Fibroblast of upper back skin (primary cell): ENCODE measurements at places on chromosomes 12 and 14.

DNA sequence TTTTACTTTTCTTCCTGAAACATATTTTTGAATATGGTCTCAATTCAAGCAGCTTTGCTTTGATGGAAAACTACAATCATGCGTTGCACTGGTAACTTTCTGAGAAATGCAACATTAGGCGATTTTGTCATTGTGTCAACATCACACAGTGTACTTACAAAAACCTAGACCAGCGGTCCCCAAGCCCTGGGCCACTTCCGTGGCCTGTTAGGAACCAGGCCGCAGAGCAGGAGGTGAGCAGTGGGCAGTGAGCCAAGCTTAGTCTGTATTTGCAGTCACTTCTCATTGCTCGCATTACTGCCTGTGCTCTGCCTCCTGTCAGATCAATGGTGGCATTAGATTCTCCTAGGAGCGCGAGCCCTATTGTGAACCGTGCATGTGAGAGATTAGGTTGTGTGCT lies 163.7 kb upstream of the NOVA1 start:
- no peak for DNase-seq

- no peak for DNase-seq
Observed at GRCh38 chr12:109433618-109434017, 43.5 kb downstream of the KCTD10 start.

DNA sequence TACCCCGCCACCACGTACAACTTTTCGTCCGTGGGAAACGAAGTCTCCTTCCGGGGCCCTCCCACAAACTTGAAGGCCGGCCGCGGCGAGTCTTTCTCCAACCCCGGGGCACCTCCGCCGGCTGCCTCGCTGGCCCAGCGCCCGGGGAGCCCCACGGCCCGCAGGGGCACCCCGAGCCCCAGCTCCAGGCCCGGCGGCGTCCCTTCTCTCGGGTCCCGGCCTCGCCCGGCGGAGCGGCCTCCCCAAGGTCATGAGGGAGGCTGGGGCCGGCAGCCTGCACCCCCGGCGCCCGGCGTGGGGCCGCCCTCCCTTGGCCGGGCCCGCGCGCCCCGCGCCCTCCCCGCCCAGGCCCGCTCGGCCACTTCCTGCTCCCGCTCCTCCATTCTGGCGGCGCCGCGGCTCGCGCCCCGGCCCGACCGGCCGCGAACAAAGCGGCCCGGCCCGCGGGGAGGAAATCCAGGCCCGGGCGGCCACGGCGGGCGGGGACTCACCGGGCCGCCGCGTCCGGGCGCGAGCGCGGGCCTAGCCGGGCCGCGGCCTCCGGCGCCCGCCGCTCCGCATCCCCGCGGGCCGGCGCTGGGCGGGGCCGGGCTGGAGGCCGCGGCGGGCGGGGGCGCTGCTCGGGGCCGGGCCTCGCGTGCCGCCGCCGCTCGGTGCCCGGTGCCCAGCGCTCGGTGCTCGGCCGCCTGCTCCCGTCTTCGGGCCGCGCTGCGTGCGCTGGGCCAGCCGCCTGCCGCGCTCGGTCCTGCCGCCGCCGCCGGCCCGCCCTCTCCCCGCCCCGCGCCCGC lies at the start of gene AKT1:
Gene AKT1 (minus strand): TSS at position 756 of the 788 bp plus-strand sequence. CDS start 3,105 bp downstream, outside the sequence.
- no peak for DNase-seq

DNA sequence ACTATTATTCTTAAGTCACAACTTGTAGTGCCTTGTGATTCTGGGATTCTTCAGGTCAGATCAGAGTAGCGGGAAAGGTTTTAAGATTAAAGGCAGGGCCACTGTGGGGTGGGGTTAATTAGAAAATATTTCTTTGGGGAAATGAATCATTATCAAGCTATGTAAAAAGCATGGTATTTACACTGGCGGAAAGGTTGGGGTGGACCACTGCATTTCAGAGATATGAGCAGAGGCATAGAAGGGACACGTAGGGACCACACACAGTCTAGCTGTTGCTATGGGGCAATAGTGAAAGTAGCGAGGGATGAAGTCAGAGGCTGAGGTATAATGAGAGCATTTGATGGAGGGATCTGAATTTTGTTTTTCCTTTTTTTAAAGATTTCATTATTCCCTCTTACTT lies 31.7 kb upstream of the KCNH3 start:
- peak; percentile 95 for DNase-seq

DNA sequence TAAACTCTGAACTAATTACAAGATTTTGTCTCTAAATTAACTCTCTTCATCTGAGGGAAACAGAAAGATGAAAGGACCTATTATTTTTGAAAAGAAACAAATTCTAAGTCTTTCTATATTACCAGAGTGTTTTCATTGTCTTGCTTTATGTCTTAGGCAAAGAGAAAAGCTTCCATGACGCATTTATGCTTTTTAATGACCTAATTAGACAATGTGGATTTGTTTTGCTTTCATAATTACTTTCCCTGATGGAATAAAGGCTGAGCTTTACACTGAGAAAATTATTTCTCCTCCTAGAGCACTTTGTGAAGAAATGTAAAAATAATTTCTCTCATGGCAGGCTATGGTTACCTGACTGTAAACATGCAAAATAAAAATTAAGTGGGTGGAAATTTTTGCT lies 138.0 kb upstream of the SLCO1C1 start:
- no peak for DNase-seq

GRCh38 chr14:54652605-54653052 lies 85.7 kb downstream of the SAMD4A start:
- DNase-seq: peak; percentile 62

DNA sequence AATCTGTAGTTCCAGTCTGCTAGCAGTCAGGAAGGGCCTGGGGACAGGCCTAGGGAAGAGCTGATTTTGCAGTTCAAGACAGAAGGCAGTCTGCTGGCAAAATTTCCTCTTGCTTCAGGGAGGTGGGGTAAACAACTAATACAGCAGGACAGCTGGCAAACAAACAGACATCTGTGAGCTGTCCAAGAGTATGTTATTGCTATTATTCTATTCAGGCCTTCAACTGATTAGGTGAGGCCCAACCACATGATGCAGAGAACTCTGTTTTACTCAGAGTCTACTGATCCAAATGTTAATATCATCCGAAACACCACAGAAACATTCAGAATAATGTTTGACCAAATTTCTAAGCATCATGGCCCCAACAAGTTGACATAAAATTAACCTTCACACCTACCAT lies 161.0 kb upstream of the E2F7 start:
- DNase-seq: no peak

DNA sequence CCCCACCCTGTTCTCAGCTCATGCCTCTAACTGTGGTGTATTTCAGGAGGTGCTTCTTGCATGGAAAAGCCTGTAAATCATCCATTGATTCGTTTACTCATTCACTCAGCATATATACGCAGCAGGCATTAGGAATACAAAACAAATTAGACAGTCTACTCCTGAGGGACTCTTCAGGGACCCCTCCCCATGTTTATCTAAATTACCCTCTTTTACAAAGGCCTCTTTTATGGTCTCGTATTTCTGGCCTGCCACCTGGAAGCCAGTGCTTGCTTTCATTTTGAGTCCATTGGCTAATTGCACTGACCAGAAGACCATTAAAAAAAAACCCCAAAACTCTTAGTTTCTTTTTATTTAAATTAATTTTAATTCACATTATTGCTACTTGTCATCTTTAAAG lies 134.4 kb downstream of the DACT1 start:
- DNase-seq: no peak

DNA sequence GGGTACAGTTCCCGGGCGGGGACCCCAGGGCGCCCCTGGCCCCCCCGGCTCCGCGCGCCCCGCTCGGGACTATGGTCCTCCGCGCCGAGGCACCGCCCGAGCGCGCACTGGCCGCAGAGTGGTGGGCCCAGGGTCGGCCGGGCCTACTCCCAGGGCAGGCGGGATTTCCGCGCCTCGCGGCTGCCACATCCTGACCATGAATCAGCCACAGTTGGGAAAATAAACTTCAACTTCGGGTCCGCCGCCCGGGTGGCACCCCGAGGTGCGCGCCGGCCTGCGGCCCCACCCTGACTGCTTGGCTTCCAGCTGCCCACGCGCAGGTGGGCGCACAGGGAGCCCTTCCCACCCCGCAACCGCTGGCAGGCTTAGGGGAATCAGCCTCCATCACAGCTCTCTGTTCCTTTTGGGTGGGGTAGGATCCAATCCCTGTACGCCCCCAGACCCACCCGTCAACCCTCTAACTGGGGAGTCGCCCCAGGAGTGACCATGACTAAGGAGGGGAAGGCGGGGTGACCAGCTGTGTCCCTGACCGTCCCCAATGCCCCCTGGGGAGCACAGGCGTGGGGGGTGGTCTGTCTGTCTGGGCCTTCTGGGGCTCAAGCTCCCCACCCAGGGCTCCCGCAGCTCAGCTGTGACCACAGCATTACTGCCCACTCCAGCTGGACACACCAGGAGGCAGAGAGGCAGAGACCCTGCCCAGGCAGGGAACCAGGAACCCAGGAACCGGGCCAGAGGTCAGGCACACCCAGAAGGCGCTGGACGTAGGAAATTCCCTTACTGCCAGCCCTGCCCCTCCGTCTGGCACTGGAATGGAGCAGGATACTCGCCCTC lies 678 bp downstream of the INF2 start:
- no peak for DNase-seq

DNA sequence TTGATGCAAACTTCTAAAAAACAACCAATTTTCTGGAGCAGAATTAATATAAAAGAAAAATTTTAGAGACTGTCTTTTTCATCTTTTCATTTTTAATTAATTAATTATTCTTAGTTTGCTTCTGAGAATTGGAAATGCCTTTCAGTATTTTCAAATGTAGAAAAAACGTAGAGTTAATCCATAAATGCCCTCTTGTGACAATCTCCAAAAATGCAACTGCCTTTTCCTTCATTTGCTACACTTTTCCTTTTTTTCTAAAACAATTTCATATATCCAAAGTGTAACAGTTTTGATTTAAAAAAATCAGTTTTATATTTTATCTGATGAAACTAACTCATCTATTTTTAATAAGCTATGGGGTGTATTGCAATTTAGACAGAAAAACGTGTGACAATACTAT lies 409.3 kb downstream of the PRKD1 start:
- peak; percentile 3 for DNase-seq

DNA sequence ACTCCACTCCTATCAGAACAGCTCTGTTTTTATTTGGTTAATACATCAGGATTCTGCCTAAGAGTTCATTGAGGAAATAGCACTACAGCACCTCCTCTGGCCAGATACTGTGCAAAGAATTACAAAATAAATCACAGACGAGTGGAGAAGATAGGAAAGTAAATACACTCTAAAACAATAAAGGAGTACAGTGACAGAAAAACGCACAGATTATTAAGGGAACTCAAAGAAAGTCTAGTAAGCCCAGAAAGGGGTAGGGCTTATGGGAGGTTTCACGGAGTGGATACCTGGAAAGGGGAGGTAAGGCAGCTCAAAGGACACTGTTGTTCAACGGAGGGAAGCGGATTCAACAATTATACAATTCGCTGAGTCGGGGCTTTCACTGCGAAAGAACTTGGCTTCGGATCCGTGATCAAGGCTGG lies 5.5 kb downstream of the OR10AD1 start:
- no peak for DNase-seq
